Activated T-helper 2 cell treated with anti-CD3 and anti-CD28 coated beads, Interferon-gamma antibody, Interleukin-2, Interleukin-4, amounts not matched to agents 10 μg/mL and 5 μg/mL and 100 μg/mL, durations not matched to agents 14 hours and 24 hours and 36 hours (primary cell): ENCODE measurements at places on chromosomes 3 and 15. TPM values are rescaled to one million over a fixed set of nuclear protein-coding genes. Genes with fewer than 3 reads are reported as not detected.

Gene FBXO40
- not detected in 2 replicates for total RNA-seq

Gene LDHAL6B
- not detected in 2 replicates for total RNA-seq

- H3K27me3 ChIP-seq = no peaks in the 10 kb centered on the region
- no peaks in the 10 kb centered on the region for H3K4me1 ChIP-seq
- no peak overlapping the region for H3K4me3 ChIP-seq
- no peaks in the 10 kb centered on the region for H3K36me3 ChIP-seq
Observed at GRCh38 chr3:64578797-64579196, 109.0 kb downstream of the ADAMTS9 start.

DNA sequence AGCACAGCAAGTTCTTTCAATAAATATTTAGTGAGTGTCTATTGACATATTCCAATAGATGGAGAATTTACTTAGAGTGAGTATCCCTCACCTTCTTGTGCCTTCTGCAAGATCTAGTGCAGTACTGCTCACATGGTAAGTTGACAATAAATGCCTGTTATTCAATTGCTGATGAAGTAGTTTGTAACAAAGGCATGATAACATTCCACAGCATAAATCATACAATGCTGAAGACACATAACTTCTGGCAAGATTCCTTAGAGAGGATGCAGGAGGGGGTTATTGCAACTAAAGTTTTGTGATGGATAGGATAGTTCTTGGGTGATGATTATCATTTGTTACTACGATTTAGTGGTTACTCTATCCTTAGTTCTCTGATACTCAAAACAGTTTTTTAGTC, 112.2 kb upstream of the RBMS3 start:
- peaks cover 10% of the 10 kb centered on the region for H3K4me1 ChIP-seq
- DNase-seq = no peak
- no peak overlapping the region for H3K4me3 ChIP-seq

GRCh38 chr3:150273396-150273795, 134.7 kb upstream of the TSC22D2 start:
- DNase-seq = no peak
- H3K4me3 ChIP-seq = no peak overlapping the region
- H3K4me1 ChIP-seq = no peaks in the 10 kb centered on the region
- H3K27ac ChIP-seq = no peak overlapping the region
- peaks cover 16% of the 10 kb centered on the region for H3K27me3 ChIP-seq
